ENCODE measurements at places on chromosomes 4 and X.

GRCh38 chr4:57053508-57053907 lies 56.7 kb downstream of the IGFBP7 start:
- DNase-seq = no peak

- no peak for DNase-seq
Measured at GRCh38 chrX:104697294-104697693, 131.3 kb downstream of the IL1RAPL2 start.

DNA sequence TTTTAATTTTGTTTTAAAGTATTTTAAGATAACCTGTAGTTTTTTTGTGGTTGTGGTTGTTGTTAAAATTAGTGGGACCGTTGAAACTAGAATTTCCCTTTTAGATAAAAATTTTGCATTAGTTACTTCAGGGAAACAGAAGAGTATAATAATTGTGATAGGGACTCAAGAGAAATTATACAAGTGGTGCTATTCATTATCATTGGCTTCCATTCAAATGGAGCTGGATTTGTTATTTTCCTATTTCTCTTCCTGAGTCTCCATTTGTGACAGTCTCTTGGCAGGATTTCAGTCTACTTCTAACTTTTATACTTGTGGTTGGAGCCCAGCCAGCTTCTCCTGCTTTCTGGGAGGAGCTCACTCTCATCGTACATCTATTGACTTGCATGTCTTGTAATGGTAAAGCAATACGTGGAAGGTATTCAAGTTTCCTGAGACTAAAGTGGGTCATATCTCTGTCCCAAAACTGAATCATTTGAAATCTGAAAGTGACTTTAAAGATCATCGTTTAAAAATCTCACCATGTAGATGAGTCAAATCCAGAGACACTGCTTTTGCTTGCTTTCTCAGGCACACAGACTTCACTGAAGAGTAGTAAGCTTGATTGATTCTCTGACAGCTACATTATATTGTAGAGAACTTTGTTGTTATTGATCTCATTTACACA lies 155.8 kb downstream of the RPA4 start:
- DNase-seq = no peak

DNA sequence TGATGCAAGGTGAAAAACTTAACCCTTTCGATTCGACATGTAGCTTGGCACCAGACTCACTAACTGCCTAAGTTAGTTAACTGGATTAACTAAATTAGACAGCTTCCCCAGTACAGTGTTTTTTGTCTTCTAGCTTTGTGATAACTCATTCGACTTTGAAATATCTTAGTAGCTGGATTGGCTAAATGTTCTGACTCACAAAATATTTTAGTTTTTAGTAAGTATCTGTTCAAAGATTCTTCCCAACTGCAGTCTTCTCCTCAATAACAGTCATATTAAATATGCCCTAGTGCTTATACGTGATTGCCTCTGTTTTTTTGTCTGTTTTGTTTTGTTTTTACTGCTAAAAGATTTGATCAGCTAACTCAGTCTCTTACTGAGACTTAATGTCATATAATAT lies 102.9 kb downstream of the KCNIP4 start:
- DNase-seq = no peak

DNA sequence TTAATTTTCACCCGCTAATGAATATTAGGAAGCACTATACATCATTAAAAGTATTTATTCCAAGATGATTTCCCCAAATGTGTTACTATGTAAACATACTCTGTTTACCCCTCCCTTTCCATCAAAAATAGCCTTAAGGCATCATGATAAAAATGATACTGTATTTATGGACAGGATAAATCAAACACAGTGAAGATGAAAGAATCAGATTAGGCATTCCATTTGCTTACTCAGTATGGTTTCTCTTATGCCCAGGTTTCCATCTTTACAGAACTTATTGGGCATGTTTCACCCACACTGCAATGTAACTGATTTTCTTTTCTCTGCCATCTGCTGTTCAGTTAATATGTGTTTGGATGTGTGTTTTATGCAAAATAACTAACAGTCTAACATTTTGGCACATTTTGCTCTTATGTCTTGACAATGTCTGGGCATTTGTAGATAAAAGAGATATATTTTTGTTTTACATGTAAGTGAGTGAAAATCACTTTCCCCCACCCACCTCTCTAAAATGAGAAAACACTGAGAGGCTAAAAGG lies 445.2 kb downstream of the RPA4 start:
- peak; percentile 0 for DNase-seq

DNA sequence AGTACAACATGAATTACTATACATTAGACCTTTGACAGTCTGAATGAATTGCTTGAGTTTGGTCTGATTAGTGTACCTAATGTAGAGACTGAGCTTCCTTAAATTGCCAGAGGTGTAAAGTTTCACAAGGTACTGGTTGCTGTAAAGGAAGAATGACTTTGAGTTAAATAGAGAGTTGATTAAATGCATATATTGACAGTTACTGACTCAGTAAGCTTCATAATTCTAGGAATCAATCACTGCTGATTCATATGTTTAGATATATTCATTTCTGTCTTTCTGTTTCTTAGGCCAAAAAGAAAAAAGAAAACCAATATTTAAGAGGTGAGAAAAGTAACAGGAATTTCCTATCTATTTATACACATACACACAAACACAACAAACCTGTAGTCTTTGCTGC lies 16.2 kb upstream of the ART3 start:
- DNase-seq = no peak

GRCh38 chr4:139533511-139533910 lies 22.5 kb downstream of the SETD7 start:
- no peak for DNase-seq

GRCh38 chr4:45741897-45742296 lies 382.0 kb downstream of the GABRG1 start:
- peak; percentile 57 for DNase-seq
